ENCODE measurements at places on chromosomes 16 and 17.
A peak's percentile ranks its signal among the peaks of the same experiment; 100 is the strongest.

- DNase-seq, result no peak
Measured at GRCh38 chr16:57600952-57601580, 27.4 kb upstream of the ADGRG1 start.

DNA sequence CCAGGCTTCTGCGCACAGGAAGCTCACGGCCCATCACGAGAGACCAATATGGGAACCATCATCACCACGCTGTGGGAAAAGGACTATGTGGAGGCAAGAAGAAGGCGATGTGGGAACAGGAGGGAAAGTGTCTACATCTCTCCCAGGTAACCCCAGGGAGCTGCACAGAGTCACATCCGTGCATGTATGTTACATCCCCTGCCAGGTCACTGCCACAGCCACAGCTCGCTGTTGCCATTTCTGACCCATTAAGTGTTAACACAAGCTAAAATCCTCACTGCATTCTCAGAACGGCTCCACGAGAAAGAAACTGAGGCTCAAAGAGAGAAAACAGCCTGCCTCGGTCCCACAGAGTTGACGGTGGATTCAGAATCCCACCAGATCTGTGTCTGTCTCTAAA, 319.1 kb downstream of the FOXL1 start:
- no peak for DNase-seq

DNA sequence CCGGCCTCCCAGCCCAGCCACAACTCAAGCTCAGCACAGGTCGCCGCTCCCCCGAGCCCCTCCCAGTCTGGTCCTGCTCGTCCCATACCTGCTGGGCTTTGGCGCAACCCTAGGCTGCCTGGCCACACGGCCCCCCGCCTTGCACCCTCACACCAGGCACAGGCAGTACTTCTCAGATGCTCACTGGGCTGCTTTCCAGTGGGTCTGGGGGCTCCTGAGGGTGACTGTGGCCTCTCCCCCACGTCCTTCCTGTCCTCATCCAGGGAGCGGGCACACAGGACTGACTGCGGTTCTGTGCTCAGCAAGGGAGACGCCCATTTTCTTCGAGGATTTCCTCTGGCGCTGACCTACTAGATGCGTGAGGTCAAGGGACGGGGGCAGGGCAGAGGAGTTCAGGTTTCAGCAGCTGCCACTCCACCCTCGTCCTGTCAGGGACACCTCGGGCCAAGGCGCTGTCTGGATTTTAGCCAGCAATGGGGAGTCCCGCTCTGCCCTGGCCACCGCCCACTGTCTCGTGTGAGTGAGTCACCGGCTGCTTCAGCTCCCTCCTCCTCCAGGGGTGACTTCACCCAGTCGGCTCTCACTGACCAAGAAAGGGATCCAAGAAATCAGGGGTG, 115.8 kb downstream of the NPIPB11 start:
- peak; percentile 51 for DNase-seq

- peak; percentile 42 for DNase-seq
Measured at GRCh38 chr17:31926100-31926729, 10.6 kb upstream of the SUZ12 start.

DNA sequence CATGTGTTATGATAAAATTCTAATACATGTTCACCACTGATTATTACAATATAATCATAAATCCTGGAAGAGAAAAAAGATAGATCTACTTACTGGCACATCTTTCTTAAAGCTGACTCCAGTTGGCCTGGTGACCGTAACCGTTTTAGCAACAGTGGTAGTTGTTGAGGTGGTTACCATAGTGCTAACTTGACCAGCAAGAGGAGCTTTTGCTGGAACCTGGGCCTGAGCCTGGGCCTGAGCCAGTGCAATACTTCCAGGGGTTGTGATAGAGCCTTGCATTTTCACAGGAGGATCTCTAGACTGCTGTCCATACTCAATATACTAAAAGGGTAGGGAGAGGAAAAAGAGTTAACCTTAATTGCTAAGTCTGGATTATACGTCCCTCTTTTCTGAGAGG, 36.2 kb downstream of the SETD6 start:
- DNase-seq, result no peak

- DNase-seq, result no peak
Measured at GRCh38 chr16:17301184-17301583, 169.6 kb downstream of the XYLT1 start.

DNA sequence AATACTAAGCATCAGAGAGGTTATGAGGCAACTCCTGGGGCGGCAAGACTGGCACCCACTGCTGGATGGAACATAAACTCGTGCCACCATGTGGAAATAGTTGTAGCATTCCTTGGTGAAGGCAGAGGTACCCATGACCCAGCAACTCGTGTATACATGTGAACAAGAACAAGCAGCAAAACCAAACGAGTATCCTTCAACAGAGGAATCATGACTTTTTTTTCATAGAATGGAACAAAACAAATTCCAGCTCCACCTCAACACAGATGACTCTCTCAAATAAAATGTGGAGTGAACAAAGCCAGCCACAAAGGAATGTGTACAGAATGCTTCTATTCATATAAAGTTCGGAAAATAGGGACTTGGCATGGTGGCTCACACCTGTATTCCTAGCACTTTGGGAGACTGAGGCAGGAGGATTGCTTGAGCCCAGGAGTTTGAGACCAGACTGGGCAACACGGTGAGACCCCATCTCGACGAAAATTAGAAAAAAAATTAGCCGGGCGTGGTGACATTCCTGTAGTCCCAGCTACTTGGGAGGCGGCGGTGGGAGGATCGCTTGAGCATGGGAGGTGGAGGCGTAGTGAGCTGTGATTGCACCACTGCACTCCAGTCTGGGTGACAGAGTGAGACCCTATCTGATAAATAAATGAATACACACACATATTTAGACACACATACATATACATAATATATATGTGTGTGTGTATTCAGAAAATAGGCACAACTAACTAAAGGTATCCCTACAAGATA, 35.3 kb downstream of the B9D1 start:
- DNase-seq, result no peak

DNA sequence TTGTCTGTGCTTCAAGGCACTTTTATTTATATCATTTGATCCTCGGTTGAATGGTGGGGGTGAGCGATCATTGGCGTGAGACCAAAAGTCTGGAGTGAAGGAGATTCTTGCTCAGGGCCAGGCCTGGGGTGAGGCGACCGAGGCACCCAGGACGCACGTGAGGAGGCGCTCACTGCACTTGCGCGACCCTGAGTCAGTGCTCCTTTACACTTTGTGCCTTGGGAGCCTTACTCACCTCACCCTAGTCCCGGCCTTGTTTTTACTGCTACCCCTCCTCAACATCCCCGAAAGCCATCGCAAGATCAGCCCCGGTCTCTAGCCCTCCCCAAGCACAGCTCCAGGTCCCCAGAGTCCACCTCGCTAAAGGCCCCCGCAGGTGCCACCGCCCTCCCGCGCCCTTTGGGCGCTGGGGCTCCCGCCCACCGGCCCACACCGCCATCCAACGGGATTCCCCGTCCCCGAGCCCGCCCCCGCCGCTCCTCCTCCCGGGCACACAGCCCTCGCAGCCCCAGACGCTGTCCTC, 496 bp downstream of the EZH1 start:
- DNase-seq, result peak; percentile 67

GRCh38 chr17:44831371-44831770, 1.3 kb upstream of the GJC1 start:
- DNase-seq, result no peak

DNA sequence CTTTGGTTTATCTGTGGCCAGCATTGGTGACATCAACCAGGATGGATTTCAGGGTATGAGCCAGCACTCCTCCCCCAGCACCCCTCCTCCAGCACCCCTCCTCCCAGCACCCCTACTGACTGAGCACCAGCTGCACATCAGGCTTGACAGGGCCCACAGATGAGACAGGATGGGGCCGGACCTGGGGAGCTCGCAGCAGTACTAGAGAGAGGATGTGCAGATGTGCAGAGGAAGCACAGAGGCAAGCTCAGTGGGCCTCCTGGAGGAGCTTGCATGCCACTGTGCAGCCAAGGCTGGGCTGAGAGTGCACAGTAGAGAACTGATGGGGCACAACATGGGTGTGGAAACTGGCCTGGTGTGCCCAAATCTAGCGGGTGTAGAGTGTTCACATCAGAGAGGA, 16.2 kb downstream of the ITGA3 start:
- DNase-seq, result no peak

- DNase-seq, result no peak
Measured at GRCh38 chr17:4577386-4577993, 6.8 kb upstream of the SMTNL2 start.

- DNase-seq, result no peak
Measured at GRCh38 chr17:32794533-32795246, 82.2 kb downstream of the MYO1D start.

DNA sequence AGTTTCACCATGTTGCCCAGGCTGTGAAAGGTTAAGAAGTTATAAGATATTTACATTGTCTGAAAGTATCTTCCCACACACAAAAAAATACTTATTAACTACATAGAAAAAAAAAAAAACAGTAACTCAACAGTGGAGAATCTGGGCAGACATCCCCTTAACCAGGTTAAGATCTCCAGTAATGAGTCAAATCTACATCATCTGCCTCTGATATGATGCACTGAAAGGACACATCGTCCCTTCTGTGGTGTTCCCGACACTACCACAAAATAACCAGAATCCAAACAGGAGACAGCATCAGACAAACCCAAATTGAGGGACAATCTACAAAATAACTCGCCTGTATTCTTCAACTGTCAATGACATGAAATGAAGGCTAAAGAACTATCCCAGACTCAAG, 40.0 kb downstream of the CMTM4 start:
- DNase-seq, result no peak

GRCh38 chr17:4049546-4049945, 85.3 kb upstream of the ATP2A3 start:
- DNase-seq, result no peak

DNA sequence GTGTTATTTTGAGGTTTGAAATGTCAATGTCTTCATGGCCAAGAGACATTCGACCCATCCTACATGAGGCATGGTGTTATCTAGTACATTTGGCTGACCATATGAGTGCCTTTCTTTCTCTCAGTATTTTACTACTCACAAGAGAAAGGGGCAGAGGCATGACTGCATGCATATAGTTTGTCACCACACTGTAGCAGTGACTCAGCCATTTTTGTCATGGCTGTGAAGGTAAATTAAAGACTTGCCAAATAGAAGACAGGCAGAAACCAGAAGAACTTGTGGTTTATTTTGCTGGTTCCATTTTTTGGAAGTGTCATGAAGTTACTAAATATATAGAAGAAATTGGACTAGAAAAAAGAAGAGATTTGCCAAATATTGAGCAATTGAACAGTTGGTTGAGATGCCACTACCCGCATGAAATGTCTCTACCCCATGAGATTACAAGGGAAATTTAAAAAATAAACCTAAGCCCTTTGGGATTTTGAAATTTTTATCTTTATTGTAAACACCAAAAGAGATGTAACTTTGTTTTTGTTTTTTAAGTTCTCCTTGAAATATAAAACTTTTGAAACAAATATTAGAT, 170.3 kb downstream of the CHD9 start:
- no peak for DNase-seq

DNA sequence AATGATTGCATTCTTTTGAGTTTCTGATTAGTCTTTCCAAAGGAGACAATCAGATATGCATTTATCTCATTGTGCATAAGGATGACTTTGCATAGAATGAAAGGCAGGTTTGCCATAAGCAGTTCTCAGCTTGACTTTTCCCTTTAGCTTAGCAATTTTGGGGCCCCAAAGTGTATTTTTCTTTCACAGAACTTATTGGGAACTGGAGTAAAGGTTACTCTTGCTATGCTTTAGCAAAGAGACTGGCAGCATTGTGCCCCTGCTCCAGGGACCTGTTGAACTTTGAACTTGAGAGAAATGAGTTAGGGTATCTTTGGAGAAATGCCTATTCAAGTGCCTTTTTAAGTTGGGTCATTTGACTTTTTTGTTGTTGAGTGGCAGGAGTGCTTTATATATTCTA, 17.0 kb downstream of the TAT start:
- DNase-seq, result no peak

GRCh38 chr17:62966426-62967204, 580 bp downstream of the TANC2 start:
- peak; percentile 58 for DNase-seq

GRCh38 chr17:42403150-42403549, 14.9 kb upstream of the STAT3 start:
- peak; percentile 38 for DNase-seq

GRCh38 chr16:14560523-14560922, 69.5 kb downstream of the PARN start:
- no peak for DNase-seq

GRCh38 chr16:89491238-89491869, 993 bp upstream of the ANKRD11 start:
- no peak for DNase-seq

- DNase-seq, result no peak
Measured at GRCh38 chr17:2214047-2214928, 89.3 kb downstream of the SMG6 start.

- DNase-seq, result no peak
Measured at GRCh38 chr16:1681032-1681431, 3.0 kb downstream of the JPT2 start.

- no peak for DNase-seq
Measured at GRCh38 chr17:78962345-78962983, 17.3 kb downstream of the LGALS3BP start.

GRCh38 chr17:44997733-44998520, 29.8 kb upstream of the C1QL1 start:
- no peak for DNase-seq

DNA sequence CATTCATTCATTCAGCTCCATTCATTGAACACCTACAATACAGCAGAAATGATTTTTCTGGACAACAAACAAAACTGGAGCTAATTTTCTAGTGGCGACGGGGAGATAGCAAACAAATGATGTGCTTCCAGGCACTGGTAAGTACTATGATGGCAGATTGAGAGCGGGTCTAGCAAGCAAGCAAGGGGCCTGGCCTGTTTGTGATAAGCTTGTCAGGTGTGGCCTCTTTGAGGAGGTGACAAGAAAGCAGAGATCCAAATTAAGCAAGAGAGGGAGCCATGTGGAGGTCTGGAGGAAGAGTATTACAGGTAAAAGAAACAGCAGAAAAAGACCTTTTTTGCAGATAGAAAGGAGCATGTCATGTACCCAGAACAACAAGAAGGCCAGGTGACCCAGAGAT, 216.1 kb upstream of the CPHXL start:
- no peak for DNase-seq

DNA sequence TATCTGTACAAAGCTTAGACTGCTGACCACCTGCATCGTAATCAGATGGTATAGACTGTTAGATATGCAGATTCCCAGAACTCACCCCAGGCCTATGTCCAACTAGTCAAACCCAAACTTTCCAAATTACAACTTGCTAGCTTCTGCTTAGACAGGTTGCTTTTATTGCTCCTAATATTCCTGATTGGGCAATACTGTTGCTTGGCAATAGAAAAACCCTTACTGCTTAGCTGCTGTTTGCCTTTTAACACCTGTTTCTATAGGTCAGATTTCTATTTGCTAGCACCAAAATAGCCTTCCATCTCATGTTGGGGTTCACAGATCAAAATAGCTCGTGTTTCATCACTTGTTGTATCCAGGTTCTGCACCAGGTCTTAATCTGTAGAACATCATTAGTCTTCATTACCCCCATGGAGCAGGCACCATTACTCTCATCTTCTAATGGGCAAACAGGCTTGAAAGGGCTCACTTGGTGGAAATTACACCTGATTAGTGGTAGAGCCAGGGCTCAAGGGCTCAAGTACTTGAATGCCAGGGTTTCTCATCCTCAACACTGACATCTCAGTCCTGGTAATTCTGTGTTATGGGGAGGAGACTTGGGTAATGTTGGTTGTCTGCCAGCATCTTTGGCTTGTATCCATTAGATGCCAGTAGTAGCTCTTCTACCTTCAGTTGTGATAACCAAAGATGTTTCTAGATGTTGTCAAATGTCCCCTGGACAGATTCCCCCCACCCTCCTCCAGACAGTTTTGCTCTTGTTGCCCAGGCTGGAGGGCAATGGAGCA, 2.7 kb downstream of the ZP2 start:
- DNase-seq, result no peak

GRCh38 chr17:37672548-37673078, 29.4 kb upstream of the DDX52 start:
- DNase-seq, result no peak

All from T-helper 2 cell (primary cell).